Heart right ventricle (tissue), 16 donors: ENCODE measurements at places on chromosomes 7 and 10.

DNA sequence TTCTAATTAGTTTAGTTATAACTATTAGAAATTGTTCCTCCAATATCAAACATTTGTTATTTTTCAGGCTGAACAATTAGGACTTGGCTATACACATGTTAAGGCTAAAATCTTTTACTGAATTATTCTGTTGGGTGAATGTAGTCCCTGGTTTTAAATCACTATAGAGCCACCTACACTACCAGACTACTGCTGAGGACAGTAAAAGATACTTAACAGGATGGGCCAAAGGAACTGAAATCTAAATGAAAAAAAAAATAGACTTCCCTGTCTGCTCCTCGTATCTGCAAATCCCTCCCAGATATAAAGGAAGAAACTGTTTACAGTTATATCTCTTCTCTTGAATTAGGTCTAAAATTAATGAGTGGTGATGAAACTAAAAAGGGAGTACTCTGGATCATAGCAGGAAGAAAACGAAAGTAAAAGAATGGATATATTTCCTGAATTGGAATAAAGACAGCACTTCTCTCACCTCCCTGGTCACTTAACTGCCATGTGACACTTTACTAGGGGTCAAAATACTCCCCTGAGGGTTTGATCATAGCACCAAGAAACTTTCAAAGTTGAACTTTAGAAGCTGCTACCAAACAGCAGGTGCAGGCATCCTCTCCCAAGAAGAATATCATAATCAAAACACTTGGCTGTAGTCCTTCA is 12.7 kb downstream of the FBXW4 start:
- DNase-seq: no peak

GRCh38 chr7:156668130-156668741 is 27.7 kb downstream of the RNF32 start:
- DNase-seq: no peak

DNA sequence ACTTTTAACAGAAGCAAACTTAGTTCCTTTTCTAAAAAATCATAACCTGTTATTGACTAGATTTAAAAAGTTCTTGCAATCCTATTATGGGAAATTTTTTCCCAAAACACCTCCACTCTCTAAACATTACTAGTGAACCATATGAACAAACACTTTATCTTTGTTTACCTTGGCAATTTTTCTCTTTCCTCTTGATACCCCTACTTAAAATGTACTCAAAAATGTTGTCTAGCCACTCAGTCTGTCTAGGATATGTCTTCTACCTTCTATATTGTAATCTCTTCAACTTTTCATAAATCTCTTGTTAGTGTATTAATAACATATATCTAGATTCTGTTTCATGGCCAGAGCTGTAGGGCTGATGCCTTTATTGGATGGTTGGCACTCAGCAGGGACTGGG is 630.0 kb upstream of the GRM3 start:
- DNase-seq: no peak

DNA sequence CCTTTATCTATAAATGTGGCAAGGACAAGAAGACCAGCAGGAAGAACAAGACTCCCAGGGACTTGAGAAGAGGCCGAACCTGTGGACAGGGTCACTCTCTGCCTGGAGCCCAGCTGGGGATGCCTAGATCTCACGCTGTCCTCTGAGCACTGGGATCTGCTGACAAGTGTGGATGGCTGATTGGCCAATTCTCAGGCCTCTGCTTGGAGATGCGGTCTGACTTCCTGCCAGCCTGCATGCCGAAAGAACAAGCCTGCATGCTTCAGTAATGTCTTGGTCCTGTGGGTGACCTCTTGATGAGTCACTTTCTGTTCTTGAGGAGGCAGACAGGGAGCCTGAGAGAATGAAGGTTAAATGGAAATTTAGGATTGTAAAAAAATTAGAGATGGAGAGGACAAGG is 84.7 kb downstream of the TMEM178B start:
- no peak for DNase-seq

DNA sequence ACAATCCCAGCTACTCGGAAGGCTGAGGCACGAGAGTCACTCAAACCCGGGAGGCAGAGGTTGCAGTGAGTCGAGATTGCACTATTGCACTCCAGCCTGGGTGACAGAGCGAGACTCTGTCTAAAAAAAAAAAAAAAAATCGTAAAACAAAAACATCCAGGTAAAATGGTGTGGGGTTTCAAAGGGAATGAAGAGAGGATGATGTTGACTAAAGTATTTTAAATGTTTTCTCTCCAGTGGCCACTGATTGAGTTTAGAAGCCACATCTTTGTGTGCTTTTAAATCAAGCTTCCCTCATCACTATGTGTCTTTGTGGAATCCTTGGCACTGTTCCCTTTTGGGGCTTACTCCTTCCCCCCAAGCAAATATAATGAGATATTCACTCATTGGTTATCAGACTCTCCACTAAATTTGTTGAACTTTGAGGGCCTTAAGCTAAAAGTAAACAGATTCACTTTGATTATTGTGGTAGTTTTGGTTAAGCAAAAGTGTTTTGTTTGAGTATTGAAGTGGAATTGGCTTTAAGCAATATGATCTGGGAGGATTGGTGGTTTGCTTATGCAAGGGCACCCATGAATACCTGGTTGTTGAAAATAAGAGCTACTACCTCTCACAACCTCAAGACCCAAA is 162.9 kb downstream of the CDK14 start:
- DNase-seq: no peak

DNA sequence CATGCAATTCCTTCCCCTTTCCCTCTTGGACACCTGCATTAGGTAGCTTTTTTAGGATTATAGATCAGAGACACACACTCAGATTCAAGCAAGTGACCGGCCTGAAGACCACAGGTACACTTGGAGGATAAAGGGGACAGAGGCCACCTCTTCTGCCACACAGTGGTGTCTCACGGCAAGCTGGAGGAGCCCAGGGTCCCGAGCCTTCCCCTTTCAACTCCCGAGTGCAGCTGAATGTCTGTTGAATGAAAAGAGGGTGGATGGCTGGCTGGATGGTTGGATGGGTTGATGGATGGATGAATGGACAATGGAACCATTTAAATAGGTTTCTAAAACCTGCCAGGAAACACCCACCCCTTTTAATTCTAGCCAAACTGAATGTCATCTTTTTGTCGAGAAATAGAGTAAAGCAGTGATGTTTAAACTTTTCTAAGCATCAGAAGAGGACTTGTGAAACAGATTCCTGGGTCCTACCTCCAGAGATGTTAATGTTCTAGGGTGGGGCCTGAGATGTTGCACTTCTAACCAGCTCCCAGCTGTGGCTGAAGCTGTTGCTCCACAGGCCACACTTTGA is 49.2 kb upstream of the ZMIZ1 start:
- no peak for DNase-seq

- DNase-seq: no peak
Observed at GRCh38 chr10:61183967-61184366, 240.0 kb upstream of the RHOBTB1 start.

- no peak for DNase-seq
Observed at GRCh38 chr7:1939434-1940401, 269.6 kb downstream of the ELFN1 start.

GRCh38 chr10:22475651-22476600 is 130.6 kb downstream of the SPAG6 start:
- peak; percentile 21 for DNase-seq

DNA sequence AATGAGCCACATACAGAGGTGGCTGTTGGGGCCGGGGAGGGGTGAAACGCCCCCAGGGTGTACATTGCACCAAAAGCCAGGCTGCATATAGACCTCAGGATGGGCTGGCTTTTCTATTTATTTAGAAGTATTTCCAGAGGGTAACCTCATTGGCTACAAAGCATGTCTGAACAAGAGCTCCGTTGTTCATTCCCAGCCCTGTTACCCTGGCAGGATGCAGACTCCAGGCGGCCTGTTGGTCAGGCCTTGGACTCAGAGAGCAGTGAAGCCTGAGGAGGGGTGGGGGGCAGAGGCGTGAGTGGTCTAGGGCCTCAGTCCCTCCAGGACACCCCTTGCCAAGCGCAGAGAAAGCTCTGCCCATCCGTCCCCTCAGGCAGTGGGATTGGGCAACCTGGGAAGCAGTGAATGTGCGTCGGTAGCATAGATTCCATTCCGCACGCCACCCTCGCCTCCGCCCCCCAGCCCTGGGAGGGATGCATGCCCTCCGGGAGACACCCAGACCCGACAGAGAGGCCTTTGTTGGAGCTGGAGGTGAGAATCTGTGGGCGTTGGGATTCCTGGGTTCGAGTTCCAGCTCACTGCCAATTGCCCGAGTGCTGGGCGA is 41.9 kb downstream of the TCF7L2 start:
- no peak for DNase-seq

DNA sequence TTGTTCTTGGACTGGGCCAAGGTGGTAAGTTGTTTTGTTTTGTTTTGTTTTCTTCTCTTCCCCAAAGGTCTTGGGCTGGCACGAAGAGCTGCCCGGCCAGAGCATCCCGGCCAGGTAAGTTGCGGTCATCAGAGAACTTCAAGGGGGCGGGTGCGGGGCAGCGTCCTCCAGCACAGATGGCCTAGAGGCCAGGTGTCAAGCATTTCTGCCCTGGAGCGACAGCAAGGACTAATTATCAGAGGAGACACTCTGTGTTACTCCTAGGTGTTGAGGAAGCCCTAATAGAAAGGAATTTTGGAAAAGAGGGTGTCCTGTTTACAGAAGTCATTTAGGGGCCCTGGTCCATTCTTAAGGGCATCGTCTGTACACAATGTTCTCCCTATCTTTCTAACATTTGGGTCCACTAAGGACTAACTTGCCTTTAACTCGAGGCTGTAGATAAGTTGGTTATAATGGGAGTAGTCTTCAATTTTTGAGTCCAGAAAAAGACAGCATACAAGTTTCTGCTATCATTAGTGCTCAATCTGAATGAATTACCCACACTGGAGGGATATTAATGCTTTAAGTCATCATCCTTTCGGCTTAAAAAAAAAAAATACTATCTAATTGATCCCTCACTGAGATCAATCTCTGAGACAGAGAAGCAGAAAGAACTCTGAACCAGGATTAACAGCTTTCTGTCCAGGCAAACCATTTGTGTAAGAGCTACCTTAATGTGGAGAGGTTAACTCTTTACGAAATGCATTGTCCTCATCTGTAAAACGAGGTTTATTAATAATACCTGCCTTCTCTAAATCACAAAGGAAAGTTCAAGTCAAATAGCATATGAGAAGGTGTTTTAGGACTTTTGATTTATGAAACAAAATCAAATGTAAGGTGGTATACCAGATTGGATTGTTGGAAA is 1.5 kb downstream of the ITGB8 start:
- no peak for DNase-seq

DNA sequence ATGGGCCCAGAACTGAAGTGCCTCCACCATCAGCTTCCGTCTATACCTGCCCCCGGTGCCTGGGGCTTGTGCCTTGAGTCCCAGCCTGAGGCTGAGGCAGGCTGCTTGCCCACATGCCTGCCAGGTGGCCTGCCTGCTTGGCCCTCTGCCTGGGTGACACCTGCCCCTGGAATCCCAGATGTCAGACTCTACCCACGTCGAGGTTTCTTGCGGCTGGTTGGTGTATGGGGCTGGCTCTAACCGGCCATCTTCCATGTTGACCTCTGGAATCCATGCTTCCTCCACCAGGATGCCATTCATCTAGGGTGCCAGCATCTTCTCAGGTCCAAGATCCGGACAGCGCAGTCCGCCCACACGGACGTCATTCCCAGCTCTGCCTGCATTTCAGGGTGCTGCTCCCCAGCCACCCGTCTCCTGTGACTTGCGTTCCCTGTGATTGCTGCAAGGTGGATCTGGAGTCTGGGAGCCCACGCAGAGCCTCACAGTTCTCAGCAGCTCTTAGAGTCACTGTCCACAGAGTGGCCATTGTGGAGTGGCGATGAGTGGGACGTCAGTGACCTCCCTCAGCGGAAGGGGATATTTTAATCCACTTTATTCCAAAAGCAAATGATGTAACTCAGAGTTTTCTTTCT is 298.1 kb downstream of the TCERG1L start:
- no peak for DNase-seq

DNA sequence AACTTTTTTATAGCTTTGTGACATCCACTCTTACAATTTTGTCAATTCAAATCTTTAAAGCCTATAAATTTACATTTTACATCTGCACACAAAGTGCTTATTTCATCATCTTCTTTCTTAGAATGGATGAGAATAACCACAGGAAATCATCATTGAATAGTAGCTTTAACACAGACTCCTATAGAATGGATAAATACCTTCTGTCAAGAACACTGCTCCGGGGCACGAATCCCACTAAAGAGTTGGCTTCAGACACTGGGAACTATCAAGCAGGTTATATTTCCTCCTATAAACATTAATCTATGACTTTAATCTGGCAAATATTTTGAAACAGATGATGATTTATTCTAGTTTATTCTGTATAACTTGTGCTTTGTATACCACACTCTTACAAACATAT is 269.7 kb upstream of the TPK1 start:
- DNase-seq: no peak

GRCh38 chr7:131691454-131692130 is 135.2 kb upstream of the PODXL start:
- no peak for DNase-seq

DNA sequence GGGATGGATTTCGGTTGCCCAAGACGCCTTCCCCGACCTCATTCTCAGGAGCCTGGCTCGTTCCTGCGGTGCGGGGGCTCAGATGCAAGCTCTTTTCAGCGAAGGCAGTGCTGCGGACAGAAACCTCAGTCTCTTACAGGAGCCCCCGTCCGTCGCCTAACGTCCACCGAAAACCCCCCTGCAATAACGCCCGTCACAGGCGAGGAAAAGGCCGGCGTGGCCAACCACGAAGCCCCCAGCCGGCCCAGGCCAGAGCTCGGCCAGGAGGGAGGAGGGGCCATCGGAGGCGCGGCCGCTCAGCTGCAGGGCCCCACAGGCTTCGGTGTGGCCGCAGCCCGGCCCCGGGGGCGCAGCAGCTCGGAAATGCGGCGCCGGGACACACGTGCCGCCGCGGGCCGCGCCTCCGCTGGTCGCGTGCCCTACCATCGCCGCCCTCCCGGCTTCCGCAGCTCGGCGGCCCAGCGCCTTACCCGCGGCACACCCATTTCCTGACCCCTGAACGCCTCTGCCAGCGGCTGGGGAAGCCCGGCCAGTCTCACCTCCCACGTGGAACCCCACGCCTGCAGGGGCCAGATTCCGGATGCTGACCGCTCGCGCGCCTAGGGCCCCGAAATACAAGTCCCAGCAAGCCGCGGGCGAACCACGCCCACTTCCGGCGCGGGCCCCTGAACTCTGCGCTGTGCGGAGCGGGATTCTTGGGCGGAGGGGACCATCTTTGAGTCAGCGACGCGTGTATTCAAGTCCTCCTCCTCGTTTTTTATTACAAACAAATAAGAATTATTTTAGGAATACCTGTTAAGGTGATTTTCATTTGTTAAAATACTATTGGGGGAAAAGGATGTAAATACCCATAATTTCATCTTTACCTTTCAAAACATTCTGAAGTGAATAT is at the start of gene ZNF239:
Gene ZNF239 (minus strand): TSS at position 616 of the 892 bp plus-strand sequence. CDS start 16,537 bp downstream, outside the sequence.
- peak; percentile 91 for DNase-seq

DNA sequence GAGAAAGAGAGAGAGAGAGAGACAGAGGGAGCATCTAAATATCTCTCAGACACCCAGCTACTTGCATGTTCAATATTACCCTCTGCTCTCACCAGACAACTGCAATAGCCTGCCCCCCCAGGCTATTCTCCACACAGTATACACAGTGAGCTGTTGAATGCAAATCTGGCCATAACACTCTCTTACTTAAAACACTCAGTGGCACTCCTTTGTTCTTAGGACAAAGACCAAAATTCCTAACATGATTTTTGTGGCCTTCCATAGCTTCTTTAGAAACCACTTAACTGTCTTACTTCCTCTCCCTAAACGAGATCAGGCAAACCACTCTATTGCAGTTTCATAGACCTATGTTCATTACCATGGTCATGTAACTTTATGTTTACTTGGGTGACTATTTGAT is 903.6 kb upstream of the AUTS2 start:
- DNase-seq: no peak

GRCh38 chr7:128740996-128741395 is 1.8 kb downstream of the CALU start:
- no peak for DNase-seq
